A549 treated with AZD2906 at 1 μM for 4 hours (cell line): ENCODE measurements at places on chromosomes 4 and X. TPM values are rescaled to one million over a fixed set of nuclear protein-coding genes. Genes with fewer than 3 reads are reported as not detected.

The CNGA2 gene
- not detected in 5 replicates for total RNA-seq

The PAGE2B gene
- total RNA-seq: not detected in 5 replicates

The ARHGAP6 gene
- 0.01 to 0.13 TPM (median 0.10 TPM) in 3 of 5 replicates, not detected in the others for total RNA-seq

The AIMP1 gene
- total RNA-seq: 38.2 to 42.9 TPM (median 40.0 TPM) in 5 replicates

The NAA11 gene
- total RNA-seq: not detected in 5 replicates
